Ascending aorta (tissue), 2 donors: ENCODE measurements at places on chromosomes 4 and X.

- no peak for DNase-seq
Measured at GRCh38 chr4:152735396-152735859, 44.1 kb downstream of the TIGD4 start.

DNA sequence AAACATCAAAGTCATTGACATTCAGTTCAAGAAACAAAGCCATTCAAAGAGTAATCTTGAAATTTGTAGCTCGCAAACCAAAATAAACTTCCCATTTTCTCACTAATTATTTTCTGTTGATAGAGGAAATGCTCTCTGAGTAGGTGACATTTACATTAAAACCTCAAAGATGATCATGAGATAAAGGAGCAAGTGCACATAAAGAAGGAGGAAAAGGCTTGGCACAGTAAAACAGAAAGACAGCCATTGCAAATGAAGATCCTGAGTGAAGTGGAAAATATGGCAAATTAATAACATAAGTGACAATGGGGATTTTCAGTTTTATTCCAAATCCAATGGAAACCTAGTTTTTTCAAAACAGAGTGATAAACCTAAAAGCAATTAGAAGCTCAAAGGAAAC lies 2320.8 kb downstream of the ARAP2 start:
- no peak for DNase-seq

GRCh38 chr4:32752962-32753361 lies 2032.8 kb downstream of the PCDH7 start:
- no peak for DNase-seq

DNA sequence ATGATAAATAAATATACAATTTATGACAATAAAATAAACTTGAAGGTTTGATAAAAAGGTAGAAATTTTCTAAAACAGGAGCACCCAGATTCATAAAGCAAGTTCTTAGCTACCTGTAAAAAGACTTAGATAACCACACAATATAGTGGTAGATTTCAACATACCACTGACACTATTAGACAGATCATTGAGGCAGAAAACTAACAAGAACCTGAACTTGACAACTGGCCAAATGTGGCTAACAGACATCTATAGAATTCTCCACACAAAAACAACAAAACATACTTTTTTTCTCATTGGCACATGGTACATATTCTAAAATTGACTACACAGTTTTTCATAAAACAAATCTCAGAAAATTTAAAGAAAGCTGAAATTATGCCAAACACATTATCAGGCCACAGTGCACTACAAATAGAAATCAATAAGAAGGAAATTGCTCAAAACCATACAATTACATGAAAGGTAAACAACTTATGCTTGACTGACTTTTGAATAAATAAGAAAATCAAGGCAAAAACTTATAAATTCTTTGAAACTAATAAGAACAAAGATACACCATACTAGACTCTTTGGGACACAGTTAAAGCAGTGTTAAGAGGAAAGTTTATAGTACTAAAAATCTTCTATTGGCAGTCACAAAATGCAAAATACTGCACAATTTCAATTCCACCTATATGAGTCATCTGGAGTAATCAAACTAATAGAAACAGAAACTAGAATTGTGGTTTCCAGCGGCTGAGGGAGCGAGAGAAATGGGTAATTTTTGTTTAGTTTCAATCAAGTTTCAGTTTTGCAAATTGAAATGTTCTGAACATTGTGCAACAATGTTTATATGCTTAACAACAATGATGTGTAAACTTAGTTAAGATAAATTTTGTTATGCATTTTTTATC lies 925.6 kb downstream of the SH3BGRL start:
- DNase-seq = no peak

GRCh38 chrX:118534716-118535493 lies 39.3 kb downstream of the DOCK11 start:
- no peak for DNase-seq

DNA sequence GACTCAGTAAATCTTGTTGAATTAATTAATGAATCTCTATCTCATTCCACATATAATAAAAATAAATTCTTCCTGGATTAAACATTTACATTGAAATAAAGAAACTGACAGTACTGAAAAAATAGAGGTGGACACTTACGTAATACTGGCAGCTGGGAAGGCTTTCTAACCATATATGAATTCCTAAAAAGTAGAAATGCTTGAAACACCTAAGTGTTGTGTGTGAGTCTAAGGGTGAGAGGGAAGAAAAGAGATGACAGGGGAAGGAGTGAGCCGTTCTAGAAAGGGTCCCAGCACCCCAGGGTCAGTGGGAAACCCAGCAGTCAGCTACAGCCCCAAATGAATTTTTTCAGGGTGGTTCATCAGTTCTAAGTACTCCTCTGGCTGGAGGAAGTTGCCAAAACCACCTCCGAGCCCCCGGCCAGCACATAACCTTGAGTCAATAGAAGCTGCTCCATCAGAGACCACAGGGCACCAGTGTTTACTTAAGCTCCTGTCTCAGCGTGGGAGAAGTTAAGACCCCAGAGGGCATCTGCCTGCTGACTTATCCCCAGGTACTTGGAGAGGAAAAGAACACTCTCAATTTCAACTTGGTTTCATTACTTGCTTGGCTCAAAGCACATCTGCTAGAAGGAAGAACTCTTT lies 18.3 kb downstream of the GAB3 start:
- no peak for DNase-seq

GRCh38 chrX:13112499-13112898 lies 68.1 kb upstream of the FAM9C start:
- DNase-seq = no peak

DNA sequence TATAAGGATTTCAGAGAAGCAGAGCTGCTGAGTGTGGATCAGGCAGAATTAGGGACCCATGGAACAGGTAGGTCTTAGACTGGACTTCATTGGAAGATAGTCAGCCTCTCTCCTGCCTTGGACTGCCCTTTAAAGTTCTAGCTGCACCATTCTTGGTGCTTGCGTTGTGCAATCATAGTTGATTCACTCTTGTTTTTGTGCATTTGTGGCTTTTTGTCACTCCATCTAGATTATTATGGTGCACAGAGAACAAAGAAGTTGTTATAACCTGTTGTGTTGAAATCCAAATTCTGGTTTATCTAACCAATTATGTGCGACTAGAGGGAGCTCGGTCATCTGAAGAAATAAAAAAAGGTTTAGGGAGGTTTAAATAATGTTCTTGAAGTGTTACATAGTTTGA lies 59.3 kb downstream of the JADE1 start:
- DNase-seq = no peak

GRCh38 chr4:138555108-138555507 lies 313.0 kb upstream of the SLC7A11 start:
- no peak for DNase-seq

- no peak for DNase-seq
Measured at GRCh38 chrX:4240541-4241194, 527.2 kb upstream of the PRKX start.

GRCh38 chrX:70172221-70172620 lies 5.1 kb upstream of the DGAT2L6 start:
- DNase-seq = no peak

DNA sequence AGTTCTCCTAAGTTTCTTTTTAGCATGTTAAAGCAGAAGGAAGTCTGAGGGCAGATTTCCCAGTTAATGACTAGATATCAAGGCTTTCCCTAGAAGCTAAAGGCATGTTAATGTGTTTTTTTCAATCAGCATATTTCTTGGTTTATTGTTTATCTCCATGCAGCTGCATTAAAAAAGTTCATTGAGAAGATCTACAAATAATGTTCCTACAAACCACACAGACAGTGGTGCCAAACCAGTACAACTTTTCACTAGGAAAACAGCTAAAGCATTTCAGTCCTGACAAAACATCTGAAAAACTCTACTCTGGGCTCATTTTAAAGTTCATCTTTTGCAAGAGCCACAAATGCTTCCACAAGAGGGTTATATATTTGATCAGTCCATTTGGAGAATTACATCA lies 320.0 kb downstream of the ADGRL3 start:
- no peak for DNase-seq

GRCh38 chr4:179563741-179564140 lies 2121.5 kb upstream of the AGA start:
- no peak for DNase-seq

GRCh38 chrX:96861661-96862060 lies 22.0 kb upstream of the RPA4 start:
- DNase-seq = no peak

DNA sequence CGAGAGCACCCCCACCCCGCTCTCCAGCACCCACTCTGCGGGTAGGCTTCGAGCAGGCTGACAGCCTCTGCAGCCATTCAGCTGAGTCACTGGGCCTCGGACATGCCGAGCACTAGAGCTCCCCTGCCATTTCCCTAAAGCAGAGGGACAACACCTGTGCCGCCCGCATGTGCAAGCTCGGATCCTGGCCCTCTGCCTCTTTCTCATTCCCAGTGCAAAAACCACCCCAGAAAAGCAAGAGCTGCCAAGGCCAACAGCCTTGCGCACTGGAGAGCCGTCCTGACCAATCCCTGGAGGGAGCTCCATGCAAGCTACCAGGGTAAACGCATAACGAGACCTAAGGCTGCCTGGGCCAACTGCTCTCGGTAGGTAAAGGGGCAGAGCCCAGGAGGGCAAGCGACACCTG lies 5.3 kb downstream of the HCFC1 start:
- no peak for DNase-seq

DNA sequence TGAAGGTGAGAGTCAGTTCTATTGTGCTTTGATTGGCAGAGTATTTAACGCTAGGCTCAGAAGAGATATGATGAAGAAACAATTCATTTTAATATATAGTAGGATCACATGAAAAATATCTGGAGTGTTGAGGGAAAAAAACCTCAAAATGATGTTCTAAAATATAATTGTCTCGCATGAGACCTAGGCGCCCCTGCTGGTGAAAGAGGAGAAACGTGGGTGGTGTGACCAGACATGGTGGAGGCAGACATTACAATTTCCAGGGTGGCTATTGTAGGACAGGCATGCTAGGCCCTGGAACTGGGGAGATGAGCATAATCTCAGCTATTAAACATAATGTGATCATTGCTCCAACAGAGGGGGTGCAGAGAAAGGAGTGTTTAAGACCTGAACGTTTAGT lies 210.0 kb downstream of the HS3ST1 start:
- no peak for DNase-seq

DNA sequence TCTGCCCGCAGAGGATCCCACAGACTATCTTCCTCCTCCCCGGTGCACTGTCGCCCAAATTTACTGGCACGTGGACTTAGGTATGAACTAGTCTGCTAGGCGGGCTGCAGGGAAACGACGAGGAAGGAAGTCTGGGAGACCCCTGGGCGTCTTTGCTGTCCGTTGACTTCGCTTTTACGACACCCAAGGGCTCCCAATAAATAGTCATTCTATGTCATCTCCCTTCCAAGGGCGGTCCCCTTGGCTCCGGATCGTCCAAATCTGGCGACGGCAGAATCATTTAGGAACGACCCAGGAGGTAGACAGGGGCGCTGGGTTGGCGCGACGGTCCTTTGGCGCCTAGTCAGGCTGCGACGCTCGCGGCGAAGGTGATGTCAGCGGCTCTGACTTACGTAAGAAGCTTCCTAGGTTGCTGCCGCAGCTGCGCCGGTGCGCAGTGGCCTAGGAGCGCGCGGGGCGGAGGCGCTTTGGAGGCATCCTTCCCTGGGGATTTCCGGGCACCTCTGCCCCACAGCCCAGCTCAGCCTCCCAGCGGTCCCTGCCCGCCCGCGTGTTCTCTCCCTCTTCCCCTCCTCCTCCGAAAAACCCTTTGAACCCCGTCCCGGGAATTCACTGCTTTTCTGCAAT lies 2.2 kb downstream of the NHS start:
- no peak for DNase-seq

DNA sequence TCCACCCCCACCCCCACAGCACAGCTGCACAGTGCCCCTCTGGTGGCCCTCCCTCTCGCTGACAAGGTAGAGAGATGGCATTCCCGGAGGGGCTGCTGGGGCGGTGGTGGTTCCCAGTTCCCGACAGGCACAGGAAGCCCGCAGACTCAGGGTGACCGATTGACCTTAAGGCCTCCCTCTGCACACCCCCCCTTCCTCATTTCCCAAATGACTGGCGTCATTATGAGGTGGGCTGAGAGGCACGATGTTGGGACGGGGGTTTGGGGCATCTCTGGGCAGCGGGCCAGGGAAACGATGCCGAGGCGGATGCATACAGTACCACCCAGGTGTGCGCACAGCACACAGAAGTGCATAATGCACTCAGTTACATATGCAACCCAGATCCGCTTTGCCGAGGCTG lies 3.5 kb upstream of the TIMP1 start:
- no peak for DNase-seq

GRCh38 chr4:169367826-169368225 lies 97.1 kb upstream of the SH3RF1 start:
- DNase-seq = no peak

DNA sequence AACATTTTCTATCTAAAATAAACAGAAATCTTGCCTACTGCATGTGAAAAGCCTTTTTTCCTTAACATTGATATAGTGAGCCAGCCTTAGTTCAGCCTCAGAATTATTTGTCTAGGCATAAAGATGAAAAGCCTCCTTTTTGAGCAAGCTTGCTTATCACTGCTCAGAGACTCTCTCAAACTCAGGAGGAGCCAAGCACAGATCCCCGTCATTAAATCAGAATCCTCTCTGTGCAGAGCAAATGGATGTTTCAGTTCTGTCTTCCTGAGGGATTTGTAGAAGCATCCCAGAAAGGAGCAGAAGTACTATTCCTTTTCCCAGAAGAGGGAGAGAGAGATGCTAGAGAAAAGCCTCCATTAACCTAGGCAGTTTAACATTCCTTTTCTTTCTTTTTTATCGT lies 186.9 kb upstream of the LNX1 start:
- no peak for DNase-seq

GRCh38 chrX:11890836-11891514 lies 132.9 kb downstream of the MSL3 start:
- no peak for DNase-seq

DNA sequence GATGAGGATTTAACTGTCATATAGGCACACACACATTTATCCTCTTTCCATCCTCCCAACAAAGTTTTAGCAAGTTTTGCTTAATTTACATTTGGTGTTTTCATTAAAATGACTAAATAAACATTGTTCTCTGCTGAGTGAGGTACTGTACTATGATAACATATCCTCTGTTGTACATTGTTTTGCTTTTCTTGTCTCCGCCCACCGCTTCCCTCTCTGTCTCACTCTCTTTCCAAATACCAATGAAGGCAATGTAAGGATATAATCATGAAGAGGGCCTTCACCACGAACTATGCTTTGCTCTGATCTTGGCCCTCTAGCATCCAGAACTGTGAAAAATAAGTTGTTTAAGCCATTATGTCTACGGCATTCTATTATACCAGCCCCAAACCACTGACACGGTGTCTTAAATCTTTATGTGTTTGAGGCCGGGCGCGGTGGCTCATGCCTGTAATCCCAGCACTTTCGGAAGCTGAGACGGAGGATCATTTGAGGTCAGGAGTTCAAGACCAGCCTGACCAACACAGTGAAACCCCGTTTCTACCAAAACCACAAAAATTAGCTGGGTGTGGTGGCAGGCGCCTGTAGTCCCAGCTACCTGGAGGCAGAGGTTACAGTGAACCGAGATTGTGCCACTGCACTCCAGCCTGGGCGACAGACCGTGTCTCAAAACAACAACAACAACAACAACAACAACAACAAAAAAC lies 65.3 kb downstream of the HPRT1 start:
- no peak for DNase-seq

GRCh38 chr4:22477136-22477812 lies 38.6 kb downstream of the ADGRA3 start:
- DNase-seq = no peak

- no peak for DNase-seq
Measured at GRCh38 chr4:150906987-150907633, 108.0 kb downstream of the LRBA start.

GRCh38 chr4:107751670-107752069 lies 31.6 kb upstream of the PAPSS1 start:
- no peak for DNase-seq

GRCh38 chrX:151776181-151776731 lies 41.7 kb downstream of the CNGA2 start:
- DNase-seq = no peak

- no peak for DNase-seq
Measured at GRCh38 chrX:151552743-151553142, 10.7 kb upstream of the PASD1 start.
